ENCODE measurements at places on chromosomes 2 and 18. TPM values are rescaled to one million over a fixed set of nuclear protein-coding genes. Genes with fewer than 3 reads are reported as not detected.

DNA sequence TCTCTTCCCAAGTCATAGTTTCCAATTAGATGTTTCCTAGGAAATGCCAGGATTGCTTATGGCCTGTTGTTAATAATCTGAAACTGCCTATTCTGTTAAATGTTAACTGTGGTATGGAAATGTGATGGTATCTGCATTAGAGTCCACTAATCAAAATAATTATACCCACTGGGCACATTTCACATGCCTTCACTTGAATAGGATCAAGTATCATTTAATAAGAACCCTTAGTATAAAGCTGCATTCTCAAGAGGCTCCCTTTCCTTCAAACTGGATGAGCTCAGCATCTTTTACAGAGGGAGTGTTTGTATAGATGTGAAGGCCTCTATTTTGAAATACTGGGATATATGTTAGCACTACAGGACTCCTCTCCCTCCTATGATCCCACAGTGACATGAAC, 477.2 kb upstream of the VRK2 start:
- DNase-seq, result no peak

- DNase-seq, result peak; percentile 89
Observed at GRCh38 chr2:221397187-221397586, 174.9 kb downstream of the EPHA4 start.

DNA sequence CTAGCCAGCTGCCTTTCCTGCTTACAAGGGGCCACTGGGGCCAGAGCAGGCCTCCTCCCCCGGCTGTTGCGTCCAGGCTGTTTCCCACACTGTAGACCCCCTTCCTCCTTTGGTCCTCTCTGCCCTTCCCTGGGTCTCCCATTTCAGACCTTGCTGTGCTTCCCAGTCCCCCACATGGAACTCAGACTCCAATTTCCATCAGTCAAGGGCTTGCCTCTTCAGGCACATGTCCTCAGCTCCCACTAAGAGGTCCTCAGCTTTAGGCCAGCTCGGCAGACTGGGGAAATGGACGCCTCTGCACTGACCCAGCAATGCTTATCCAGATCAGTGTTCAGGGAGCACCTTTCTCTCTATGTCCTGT, 98.0 kb upstream of the BZW1 start:
- no peak for DNase-seq

GRCh38 chr2:230203110-230203676, 16.6 kb downstream of the SP110 start:
- no peak for DNase-seq

DNA sequence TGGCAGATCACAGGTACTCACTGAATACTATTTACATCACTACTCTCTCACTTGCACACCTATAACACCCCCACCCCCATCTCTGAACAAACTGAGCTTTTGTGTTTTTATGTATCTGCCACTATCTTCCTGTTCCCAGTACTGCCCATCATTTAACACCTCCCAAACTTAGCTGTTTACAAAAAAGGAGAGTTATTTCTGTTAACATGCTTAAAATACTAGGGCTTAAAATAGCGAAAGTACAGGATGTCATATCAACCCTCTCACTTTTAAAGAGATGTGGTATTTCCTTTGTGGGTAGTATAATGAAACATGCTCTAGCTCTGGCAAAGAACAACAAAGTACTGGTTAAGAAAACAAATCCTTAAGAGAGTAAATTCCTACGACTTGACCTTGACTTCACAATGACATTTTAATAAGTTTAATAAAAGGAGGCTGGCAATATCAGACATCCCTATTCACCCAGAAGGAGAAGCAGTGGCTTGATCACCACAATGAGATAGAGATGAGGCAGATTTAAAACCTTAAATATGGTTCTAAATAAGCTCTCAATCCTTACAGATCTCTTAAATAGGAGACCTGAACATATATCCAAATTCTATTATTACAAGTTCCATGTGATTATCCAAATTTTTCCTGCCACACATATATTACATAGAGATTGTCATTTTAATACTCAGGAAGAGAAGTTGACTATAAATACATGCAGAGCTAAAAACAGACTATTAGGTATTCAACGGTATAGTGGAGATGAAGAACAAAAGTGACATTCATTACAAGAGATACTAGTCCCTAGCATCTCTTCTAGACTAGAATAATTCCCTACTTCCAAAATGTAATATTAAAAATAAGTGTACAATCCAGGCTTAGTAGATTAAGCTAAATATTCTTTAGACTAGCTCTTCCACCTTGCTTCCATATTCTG, 36.9 kb downstream of the TRAK2 start:
- no peak for DNase-seq

- DNase-seq, result no peak
Observed at GRCh38 chr2:10322973-10323372, 20.3 kb downstream of the HPCAL1 start.

DNA sequence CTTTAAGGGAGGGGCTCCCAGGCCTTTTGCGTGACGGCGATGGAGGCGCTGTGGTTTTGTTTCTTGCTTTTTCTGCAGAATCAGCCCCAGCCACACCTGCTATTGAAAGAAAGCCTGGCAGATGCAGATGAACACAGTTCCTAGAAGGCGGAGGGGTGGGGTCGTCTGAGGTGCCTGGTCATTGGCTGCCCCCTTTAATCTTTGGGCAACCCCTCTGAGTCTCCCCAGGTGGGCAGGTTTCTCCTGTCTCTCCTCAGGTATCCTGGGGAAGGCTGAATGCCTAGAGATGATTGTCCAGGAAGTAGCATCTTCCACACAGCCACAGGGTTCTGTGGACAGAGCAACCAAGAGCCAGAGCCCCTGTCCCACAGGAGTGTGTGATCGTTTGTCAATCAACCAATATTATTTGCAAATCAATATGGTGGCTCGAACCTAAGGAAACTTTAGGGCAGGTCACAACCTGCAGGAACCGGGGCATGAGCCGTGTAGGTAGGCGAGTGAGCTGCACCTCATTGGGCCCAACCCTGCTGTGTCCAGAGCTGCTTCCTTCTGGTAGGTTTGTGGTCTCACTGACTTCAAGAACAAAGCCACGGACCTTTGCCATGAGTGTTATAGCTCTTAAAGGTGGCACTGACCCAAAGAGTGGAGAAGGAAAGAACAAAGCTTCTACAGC, 104.3 kb downstream of the NDUFA10 start:
- no peak for DNase-seq

DNA sequence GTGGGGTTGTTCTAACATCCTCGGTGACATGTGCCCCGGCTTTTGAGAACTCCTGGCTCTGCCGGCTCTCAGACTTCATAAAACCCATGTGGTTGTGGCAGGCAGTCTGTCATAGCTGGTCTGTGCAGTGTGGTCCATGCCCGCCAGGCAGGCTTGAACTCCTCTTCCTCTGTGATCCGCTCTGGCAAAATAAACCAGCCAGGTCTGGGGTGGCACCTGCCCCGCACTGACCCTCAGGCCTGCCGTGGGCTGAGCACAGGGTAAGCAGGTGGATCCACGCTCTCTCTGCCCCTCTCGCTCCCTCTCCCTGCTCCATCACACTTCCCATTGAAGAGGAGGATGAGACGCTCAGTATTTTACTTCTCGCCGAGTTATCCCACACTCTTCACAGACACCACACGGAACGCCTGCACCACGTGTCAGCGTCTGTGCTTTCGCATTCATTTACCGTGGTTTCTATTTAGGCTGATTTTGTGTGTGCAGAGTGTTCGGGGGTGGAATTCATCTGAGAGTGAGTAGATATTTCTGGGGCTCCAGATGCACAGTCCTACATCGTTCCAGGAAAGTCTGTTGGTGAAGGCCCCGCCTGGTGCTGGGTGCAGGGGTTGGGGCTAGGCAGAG, 56.4 kb downstream of the RTP5 start:
- DNase-seq, result no peak

- no peak for DNase-seq
Observed at GRCh38 chr2:32925976-32926707, 20.6 kb upstream of the LTBP1 start.

Gene CREG2
- total RNA-seq, result 9.0 TPM

Gene PTH2R
- not detected for total RNA-seq
